ENCODE measurements at places on chromosomes 16 and 17.

GRCh38 chr16:53131363-53132071, 76.7 kb downstream of the CHD9 start:
- DNase-seq: peak; percentile 86

DNA sequence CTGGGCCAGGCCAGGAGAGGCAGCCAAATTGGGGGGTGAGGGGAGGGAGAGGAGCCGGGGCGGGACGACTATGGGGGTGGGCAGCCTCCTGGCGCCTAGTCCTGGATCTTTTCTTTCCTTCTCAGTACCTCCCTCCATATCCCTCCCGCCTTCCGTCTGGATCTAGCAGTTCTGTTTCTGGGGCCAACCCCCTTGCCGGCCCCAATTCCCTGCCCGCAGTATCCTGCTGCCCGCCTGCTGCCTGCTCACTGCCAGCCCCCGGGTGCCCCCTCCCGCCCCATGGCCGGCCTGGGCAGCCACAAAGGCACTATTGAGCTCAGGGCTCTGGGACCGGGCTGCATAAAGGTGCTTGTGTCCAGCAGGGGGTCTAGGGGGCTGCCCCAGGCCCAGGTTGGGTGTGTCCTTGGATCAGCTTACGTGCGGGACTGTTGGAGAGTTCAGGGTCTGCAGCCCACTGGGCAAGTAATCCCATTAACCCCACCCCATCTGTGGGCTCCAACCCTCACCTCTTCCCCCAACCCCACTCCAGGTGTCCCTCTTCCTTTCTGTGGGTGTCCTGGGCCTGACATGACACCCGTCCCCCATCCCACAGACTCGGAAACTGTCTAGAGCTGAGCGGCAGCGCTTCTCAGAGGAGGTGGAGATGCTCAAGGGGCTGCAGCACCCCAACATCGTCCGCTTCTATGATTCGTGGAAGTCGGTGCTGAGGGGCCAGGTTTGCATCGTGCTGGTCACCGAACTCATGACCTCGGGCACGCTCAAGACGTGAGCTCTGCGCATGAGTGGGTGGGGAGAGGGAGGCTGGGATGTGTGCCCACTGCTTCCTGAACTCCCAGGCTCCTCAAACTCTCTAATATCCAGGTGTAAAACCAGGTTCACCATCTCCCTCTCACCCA, 2.0 kb downstream of the WNK4 start:
- no peak for DNase-seq

DNA sequence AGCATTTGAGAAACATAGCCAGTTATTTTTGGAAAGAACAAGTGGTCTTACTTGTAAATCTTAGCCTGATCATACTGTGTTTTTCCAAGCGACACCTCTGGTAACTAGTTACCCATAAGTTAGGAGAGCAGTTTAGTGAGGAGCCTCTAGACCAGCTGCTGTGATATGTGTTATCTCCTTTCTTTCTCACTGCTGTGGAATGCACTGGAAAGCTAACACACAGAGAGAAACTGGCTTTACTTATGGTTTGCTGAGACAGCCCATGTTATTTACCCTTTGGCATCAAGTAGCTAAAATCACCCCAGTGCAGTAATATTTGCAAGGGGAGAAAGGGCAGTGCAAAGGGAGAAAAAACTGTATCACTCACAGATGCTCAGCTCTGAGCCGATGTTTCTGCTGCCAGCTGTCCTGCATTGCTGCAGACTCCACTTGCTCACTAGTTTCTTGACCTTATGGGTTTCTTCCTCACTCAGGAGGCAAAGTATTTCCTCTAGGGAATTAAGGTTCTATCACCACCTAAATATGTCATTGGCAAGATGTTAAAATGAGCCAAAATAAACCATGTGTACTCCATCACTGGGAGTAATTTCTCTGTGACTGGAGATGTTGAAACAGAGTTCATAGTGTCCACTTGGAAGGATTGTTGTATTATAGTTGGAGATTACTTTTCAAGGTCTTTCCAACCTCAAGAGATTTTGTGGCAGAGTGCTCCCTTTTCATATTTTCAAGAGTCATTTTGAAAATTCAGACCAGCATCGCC, 2.3 kb downstream of the RBFOX1 start:
- no peak for DNase-seq

- no peak for DNase-seq
These were observed at the start of gene CEP295NL for GRCh38 chr17:78903101-78903779. Gene CEP295NL, minus strand, starts transcription at chr17:78903201. Its CDS starts 1,373 bp downstream, at chr17:78901828.

GRCh38 chr17:58956997-58957724, 149.5 kb downstream of the TRIM37 start:
- DNase-seq: no peak

- no peak for DNase-seq
These were observed 151.8 kb downstream of the RPTOR start for GRCh38 chr17:80696456-80696855.

DNA sequence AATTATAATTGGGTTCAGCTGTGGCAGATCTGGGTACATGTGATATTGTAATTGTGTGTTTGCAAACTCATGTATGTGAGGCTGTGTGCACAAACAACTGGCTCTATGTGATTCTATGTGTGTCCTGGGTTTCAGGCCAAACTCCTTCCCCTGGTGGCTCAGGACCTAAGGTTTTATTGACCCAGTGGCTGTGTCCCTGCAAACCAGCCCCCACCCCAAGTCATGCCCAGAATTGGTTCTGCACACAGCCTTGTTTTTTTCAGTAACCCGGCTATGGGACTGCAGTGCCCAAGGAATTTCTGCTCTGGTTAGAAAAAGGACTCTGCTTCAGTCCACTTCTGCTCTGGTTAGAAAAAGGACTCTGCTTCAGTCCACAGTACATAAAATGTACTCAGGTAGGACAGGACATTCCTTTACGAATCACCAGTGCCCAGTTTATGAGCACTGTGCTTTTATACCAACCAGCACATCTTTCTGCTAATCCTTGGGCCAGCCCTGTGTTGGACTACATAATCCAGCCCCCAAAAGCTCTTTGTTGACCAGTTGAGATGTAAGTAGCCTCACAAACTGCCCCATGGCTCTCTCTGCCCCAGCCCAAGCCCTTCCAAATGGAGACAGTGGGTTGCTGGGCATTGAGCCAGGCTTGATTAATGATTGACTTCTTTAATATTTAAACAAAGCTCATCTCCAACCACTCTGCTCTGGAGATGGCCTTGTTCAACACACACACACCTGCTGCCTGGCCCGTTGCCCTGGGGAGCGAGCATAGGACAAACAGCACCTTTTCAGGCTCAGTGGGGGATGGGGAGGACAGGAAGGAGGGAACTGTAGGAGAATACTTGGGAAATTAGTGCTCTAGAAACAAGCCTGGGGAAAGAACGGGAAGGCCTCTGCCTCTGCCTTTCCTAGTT, 2.9 kb upstream of the KCNH6 start:
- DNase-seq: no peak

DNA sequence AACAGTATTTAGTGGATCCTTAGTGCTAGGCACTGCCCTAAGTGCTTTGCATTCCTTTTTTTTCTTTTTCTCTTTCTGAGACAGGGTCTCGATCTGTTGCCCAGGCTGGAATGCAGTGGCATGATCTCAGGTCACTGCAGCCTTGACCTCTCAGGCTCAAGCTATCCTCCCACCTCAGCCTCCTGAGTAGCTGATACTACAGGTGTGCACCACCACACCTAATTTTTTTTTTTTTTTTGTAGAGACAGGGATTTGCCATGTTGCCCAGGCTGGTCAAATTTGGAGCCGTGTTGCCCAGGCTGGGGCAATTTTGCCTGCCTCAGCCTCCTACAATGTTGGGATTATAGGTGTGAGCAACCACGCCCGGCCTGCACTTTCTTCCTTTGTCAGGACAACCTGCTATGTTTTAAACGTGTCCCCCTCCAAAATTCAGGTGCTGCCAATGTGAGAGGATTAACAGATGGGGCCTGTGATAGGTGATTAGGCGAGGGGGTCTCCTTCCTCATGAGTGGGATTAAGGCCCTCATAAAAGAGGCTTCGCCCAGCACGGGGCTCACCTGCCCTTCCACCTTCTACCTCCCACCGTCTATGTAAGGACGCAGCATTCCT, 5.4 kb downstream of the NQO1 start:
- DNase-seq: no peak

- DNase-seq: no peak
These were observed 185.9 kb downstream of the CCDC182 start for GRCh38 chr17:57559226-57559625.

DNA sequence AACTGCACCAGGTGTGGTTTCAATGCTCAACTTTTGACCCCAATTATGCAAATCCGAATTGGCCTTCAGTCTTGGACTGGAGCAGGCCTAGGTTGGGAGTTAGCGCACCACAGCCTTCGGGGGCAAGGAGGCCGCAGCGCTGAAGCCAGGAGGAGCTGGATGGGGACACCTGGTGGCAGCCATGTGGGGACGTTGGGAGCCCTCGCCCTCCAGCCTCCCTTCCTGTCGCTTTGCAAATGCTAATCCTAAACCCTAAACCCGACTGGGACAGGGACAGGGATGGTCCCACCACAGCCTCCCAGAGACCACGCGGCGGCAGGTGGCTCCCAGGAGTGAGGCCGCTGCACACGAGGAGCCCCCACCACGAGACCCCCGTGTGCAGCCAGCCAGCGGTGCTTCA, 58.7 kb downstream of the KLHDC4 start:
- no peak for DNase-seq

DNA sequence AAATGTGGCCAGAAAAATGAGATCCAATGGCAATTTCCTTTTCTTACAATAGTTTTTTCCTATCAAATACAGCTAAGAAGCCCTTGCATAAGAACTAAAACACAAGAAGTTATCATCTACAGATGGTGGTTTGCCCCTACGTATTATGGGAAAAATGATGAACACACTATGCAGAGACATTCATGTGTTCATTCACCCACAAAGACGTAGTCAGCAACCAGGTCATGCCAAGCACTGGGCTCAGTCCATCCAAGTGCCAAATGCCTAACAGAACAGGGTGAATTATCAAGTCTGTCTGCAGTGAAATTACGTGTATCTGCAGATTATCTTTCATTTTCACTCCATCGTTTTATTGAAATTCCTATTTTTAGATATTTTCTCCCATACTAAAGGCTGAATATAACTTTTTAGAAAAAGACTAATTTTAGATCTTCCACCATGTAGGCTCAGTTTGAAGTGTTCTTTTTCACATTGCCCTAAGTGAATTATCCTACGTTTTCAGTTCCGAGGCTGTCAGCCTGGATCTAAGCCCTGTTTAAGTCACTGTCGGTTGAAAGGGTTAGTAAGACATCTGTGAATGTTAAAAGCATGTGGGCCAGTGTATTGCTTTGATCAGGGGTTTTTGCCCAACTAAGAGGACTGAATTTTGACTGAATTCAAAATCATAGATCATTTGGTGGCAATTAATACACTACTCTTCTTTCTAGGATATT, 78.1 kb upstream of the DHX40 start:
- DNase-seq: no peak

DNA sequence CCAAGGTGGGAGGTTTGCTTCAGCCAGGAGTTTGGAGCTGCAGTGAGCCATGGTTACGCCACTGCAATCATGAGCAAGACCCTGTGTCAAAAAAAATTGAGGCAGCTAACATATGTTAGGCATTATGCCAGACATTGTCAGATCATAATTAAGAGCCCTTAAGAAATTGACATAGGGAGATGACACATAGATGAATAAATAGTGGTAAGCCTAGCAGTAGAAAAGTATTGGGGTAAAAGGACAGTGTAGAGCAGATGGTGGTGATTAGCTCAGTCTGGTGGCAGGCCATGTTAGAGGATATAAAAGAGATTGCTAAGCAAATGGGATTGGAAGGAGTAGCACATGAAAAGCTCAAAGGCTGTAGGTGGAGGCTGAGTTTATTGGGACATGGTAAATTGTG, 22.6 kb downstream of the SRCAP start:
- DNase-seq: peak; percentile 62

All from D341Med (cell line).